Activated CD8-positive, alpha-beta T cell treated with anti-CD3 and anti-CD28 coated beads for 36 hours (primary cell): ENCODE measurements at places on chromosomes 3 and 15. TPM values are rescaled to one million over a fixed set of nuclear protein-coding genes. Genes with fewer than 3 reads are reported as not detected.
A peak's percentile ranks its signal among the peaks of the same experiment; 100 is the strongest.

GRCh38 chr3:27796365-27796875, 74.3 kb upstream of the EOMES start:
- peaks cover 12% of the 10 kb centered on the region for H3K4me1 ChIP-seq
- no peaks in the 10 kb centered on the region for H3K36me3 ChIP-seq
- DNase-seq = no peak
- no peak overlapping the region for H3K27ac ChIP-seq

- no peaks in the 10 kb centered on the region for H3K27me3 ChIP-seq
- no peak overlapping the region for H3K27ac ChIP-seq
- H3K4me3 ChIP-seq = no peak overlapping the region
- no peaks in the 10 kb centered on the region for H3K4me1 ChIP-seq
- no peaks in the 10 kb centered on the region for H3K36me3 ChIP-seq
Observed at GRCh38 chr3:34504366-34504765, 705.9 kb downstream of the PDCD6IP start.

- H3K4me3 ChIP-seq = no peak overlapping the region
- no peak for DNase-seq
- no peak overlapping the region for H3K27ac ChIP-seq
- H3K4me1 ChIP-seq = no peaks in the 10 kb centered on the region
- no peaks in the 10 kb centered on the region for H3K36me3 ChIP-seq
Observed at GRCh38 chr15:38826880-38827279, 262.3 kb upstream of the RASGRP1 start.

GRCh38 chr15:100683434-100683833, 81.0 kb downstream of the ASB7 start:
- no peaks in the 10 kb centered on the region for H3K4me1 ChIP-seq
- no peak overlapping the region for H3K27ac ChIP-seq
- no peak for DNase-seq
- H3K4me3 ChIP-seq = no peak overlapping the region

DNA sequence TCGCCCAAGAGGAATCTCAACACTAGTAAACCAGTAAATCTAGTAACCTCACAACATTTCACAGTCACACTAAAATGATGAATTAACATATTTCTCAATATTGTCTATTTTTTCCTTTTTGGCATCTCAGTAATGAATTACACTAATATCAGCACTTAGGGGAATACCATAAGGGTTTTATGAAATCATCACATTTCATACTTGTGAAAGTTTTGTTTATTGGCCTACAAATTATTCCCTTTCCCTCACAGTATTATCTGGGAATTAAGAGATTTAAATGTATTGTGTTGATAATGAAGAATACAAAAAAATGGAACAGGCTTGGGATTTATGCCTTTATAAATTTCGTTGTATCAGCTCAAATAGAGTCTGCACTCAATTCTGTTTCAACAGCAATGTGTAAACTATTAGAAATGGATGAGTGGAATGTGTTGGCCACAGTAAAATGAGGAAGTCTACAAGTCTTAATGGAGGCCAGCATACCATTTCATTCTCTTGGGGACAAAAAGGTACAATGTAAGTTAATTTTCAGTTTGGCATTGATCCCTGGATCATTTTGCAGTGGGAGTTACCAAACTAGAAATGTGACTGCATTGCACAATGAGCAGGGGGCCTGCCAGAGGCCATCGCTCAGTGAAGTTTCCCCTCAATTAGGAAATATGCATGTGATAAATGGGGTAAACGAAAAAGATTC, 195.4 kb downstream of the FMN1 start:
- peaks cover 8% of the 10 kb centered on the region for H3K27me3 ChIP-seq
- DNase-seq = no peak
- H3K4me3 ChIP-seq = no peak overlapping the region
- no peak overlapping the region for H3K27ac ChIP-seq
- no peaks in the 10 kb centered on the region for H3K36me3 ChIP-seq
- H3K4me1 ChIP-seq = no peaks in the 10 kb centered on the region

DNA sequence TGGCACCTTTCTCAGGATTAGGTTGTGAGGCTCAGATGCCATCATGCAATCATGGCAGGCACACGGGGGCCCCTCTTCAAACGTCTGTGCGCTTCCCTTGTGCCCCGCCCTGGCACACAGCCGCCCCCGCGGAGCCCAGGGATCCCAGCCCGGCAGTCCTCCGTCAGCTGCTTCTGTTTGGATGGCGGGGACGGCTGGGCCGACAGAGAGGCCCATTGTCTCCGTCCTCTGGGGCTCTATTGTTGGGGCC, 849 bp upstream of the HDAC11 start:
- H3K27ac ChIP-seq = peak overlapping the region; percentile 89
- H3K4me1 ChIP-seq = peaks cover 20% of the 10 kb centered on the region
- H3K27me3 ChIP-seq = no peaks in the 10 kb centered on the region
- peak overlapping the region; percentile 90 for H3K4me3 ChIP-seq

- H3K4me3 ChIP-seq = no peak overlapping the region
- peaks cover 27% of the 10 kb centered on the region for H3K4me1 ChIP-seq
- H3K36me3 ChIP-seq = peaks cover 3% of the 10 kb centered on the region
- H3K27me3 ChIP-seq = no peaks in the 10 kb centered on the region
- DNase-seq = no peak
Observed at GRCh38 chr3:114207768-114208167, 28.9 kb upstream of the DRD3 start.

GRCh38 chr3:63975723-63976122, 47.6 kb downstream of the PSMD6 start:
- peak overlapping the region; percentile 58 for H3K27ac ChIP-seq
- peaks cover 90% of the 10 kb centered on the region for H3K4me1 ChIP-seq
- H3K36me3 ChIP-seq = peaks cover 29% of the 10 kb centered on the region
- DNase-seq = no peak

DNA sequence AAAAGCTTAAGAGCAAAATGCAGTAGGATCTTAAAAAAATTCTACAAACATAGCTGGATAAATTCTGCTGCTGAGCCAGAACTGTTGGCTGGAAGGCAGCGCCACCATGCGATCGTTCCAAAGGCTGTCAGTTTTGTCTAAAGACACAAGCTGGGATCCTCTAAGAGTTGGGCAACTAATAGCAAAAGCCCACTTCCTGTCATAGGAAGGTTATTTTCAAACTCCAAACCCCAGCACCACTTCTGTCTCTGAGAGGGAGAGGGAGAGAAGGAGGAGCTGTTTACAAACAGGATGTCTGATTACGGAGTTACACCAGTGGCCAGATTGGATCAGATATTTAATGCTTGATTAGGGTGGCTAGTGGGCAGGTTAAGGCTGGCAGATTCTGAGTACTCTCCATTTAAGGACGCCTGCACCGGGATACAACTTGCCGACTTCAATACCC, 44.0 kb downstream of the EIF4E3 start:
- no peaks in the 10 kb centered on the region for H3K27me3 ChIP-seq
- H3K4me3 ChIP-seq = no peak overlapping the region
- H3K4me1 ChIP-seq = peaks cover 8% of the 10 kb centered on the region
- peaks cover 1% of the 10 kb centered on the region for H3K36me3 ChIP-seq
- peak; percentile 74 for DNase-seq
- no peak overlapping the region for H3K27ac ChIP-seq

DNA sequence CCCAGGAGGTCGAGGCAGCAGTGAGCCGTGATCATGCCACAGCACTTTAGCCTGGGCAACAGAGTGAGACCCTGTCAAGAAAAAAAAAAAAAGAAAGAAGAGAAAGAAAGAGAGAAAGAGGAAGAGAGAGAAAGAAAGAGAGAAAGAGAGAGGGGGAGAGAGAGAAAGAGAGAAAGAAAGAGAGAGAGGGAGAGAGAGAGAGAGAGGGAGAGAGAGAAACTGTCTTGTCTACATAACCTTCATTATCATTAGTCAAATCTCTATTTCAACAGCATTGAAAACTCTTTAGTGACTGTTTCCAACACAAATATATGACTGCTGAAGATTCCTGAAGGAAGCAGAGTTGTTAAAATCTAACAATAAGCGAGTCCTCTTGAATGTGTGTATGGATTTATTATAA, 304.3 kb downstream of the MAGI1 start:
- no peaks in the 10 kb centered on the region for H3K4me1 ChIP-seq
- H3K36me3 ChIP-seq = no peaks in the 10 kb centered on the region
- peaks cover 6% of the 10 kb centered on the region for H3K27me3 ChIP-seq
- H3K27ac ChIP-seq = no peak overlapping the region
- no peak for DNase-seq
- H3K4me3 ChIP-seq = no peak overlapping the region

DNA sequence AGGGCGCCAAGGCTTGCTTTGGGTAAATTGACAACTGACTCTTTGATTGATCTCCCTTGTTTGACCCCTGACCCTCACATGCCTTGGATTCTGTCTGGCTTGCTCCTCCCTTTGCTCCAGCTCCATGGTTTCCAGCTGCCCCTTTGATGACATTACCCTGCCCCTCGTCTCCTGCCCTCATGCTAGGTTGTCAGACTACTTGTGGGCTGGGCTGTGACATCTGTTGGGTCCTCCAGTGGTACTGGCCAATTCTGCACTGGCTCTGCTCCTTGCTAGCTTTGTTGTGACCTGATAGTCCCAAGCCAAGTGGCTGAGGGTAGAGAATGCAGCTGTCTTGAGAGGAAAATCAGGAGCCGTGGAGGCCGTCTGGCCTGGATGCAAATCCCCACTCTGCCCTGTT, 6.2 kb downstream of the THSD4 start:
- H3K27ac ChIP-seq = no peak overlapping the region
- H3K4me3 ChIP-seq = no peak overlapping the region
- H3K27me3 ChIP-seq = peaks cover 37% of the 10 kb centered on the region
- no peak for DNase-seq
- H3K36me3 ChIP-seq = no peaks in the 10 kb centered on the region
- peaks cover 2% of the 10 kb centered on the region for H3K4me1 ChIP-seq

DNA sequence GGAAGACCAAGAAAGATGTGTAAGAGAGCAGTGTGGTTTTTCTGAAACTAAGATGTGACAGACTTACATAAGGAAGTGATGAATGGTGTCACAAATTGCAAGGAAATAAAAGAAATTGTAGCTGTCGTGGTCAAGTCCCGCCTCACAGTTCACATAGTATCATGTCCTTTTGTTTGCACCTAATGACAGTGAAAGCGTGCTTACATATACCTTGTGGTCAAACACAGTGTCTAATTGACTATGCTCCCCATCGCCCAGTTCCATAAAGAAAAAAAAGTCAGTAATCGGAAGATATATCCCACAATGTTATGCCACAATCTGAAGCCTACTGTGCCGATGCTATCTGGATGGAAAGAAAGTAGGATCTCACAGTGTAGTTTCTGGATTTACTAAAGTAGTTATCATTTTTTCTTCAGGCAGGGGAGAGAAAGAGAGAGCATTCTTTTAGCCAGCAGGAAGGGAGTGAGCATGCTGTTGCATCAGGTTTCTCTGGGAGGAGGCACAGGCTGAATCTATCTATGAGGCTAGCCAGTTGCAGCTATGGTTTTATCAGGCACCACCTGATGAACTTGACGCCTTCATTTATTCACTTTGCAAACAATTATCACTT, 9.8 kb upstream of the PLSCR1 start:
- no peak overlapping the region for H3K4me3 ChIP-seq
- H3K27ac ChIP-seq = no peak overlapping the region
- peaks cover 3% of the 10 kb centered on the region for H3K27me3 ChIP-seq
- no peaks in the 10 kb centered on the region for H3K36me3 ChIP-seq
- peaks cover 30% of the 10 kb centered on the region for H3K4me1 ChIP-seq
- DNase-seq = peak; percentile 14

GRCh38 chr3:5227812-5228211, 40.3 kb downstream of the EDEM1 start:
- H3K4me3 ChIP-seq = no peak overlapping the region
- H3K4me1 ChIP-seq = peaks cover 5% of the 10 kb centered on the region
- DNase-seq = no peak
- H3K27ac ChIP-seq = no peak overlapping the region
- H3K36me3 ChIP-seq = no peaks in the 10 kb centered on the region

- no peaks in the 10 kb centered on the region for H3K27me3 ChIP-seq
- no peak overlapping the region for H3K4me3 ChIP-seq
- peak overlapping the region; percentile 17 for H3K27ac ChIP-seq
- peak; percentile 74 for DNase-seq
- peaks cover 3% of the 10 kb centered on the region for H3K4me1 ChIP-seq
Observed at GRCh38 chr3:184636741-184637316, 75.0 kb downstream of the MAGEF1 start.

GRCh38 chr3:41608347-41608746, 353.6 kb downstream of the ULK4 start:
- H3K4me1 ChIP-seq = peaks cover 10% of the 10 kb centered on the region
- no peaks in the 10 kb centered on the region for H3K36me3 ChIP-seq
- H3K4me3 ChIP-seq = no peak overlapping the region
- no peak for DNase-seq

DNA sequence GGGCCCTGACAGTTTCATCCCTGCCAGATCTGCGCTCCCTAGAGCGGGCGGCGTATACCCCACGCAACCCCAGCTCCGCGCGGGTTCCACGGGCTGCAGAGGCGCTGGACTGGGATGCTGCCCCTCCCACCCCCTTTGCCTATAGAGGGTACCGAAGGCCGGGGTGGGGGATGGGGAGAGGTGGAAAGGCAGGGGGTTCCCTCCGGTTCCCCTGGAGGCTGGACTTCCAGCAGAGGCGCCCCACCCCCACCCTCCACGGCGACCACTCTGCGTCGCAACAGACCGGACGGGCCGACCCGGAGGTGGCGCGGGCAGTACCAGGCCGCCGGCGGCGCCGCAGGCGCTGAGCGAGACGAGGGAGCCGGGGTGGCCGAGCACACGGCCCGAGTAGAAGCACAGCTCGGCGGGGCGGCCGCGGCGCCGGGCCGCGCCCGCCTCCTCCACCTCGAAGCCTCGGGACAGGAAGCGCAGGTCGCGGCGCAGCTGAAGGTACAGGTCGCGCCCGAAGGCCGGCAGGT, 995 bp downstream of the ADAMTS17 start:
- peaks cover 7% of the 10 kb centered on the region for H3K27me3 ChIP-seq
- no peak for DNase-seq
- H3K4me3 ChIP-seq = peak overlapping the region; percentile 65
- H3K27ac ChIP-seq = no peak overlapping the region
- H3K36me3 ChIP-seq = no peaks in the 10 kb centered on the region

DNA sequence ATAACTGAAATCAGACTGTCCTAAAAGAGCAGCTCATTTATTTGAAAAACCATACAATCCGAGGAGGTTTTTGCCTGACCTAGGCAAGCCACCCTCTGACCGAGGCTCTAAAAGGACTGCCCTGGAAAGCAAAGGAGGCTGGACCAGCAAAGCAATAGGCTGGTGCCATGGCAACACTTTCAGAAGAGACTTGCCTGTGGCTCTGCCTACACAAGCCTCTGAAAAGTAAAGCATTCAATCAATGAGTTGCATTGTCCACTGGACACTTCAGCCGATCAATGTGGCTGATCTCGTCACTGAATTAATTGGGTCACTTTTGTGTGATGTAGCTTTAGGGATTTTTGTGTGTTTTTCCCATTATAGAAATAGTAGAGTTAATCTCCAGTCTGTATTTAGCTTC, 99.1 kb upstream of the SEMA6D start:
- H3K4me3 ChIP-seq = no peak overlapping the region
- no peaks in the 10 kb centered on the region for H3K36me3 ChIP-seq
- no peak overlapping the region for H3K27ac ChIP-seq
- H3K4me1 ChIP-seq = no peaks in the 10 kb centered on the region
- no peak for DNase-seq
- H3K27me3 ChIP-seq = no peaks in the 10 kb centered on the region

LRRC3B gene
- not detected for total RNA-seq

ATP11B gene
- 85.7 TPM for total RNA-seq

HIGD1A gene
- 58.4 TPM for total RNA-seq

TM4SF1 gene
- total RNA-seq = not detected

PRRT3 gene
- 5.7 TPM for total RNA-seq

XCR1 gene
- total RNA-seq = not detected

SLC22A14 gene
- total RNA-seq = not detected

KBTBD13 gene
- total RNA-seq = not detected

USP13 gene
- total RNA-seq = 9.6 TPM

ERC2 gene
- total RNA-seq = 0.18 TPM

ACP3 gene
- not detected for total RNA-seq

HTR3E gene
- total RNA-seq = not detected
